T-helper 2 cell (primary cell): ENCODE measurements at places on chromosomes 6 and 20.

DNA sequence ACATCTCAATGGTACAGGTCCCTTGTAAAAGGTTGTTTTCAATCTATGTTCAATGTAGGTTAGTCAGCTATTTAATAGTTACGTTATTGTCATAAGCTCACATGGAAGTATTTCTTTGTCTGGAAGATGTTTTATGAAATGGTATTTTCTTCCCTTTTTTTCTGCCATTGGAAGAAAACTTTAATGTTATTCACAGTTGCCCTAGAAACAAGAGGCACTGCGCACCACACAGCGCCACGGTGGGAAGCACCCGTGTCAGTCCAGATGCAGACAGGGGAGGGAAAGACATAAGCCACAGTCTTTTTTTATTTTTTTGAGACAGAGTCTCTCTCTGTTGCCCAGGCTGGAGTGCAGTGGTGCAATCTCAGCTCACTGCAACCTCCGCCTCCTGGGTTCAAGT is 82.1 kb downstream of the GCNT2 start:
- no peak for DNase-seq

GRCh38 chr20:49762940-49763766 is 49.5 kb upstream of the B4GALT5 start:
- DNase-seq, result no peak

GRCh38 chr6:72640615-72640930 is 18.7 kb downstream of the KCNQ5 start:
- no peak for DNase-seq

- DNase-seq, result no peak
Observed at GRCh38 chr6:34225551-34225950, 11.1 kb upstream of the HMGA1 start.

DNA sequence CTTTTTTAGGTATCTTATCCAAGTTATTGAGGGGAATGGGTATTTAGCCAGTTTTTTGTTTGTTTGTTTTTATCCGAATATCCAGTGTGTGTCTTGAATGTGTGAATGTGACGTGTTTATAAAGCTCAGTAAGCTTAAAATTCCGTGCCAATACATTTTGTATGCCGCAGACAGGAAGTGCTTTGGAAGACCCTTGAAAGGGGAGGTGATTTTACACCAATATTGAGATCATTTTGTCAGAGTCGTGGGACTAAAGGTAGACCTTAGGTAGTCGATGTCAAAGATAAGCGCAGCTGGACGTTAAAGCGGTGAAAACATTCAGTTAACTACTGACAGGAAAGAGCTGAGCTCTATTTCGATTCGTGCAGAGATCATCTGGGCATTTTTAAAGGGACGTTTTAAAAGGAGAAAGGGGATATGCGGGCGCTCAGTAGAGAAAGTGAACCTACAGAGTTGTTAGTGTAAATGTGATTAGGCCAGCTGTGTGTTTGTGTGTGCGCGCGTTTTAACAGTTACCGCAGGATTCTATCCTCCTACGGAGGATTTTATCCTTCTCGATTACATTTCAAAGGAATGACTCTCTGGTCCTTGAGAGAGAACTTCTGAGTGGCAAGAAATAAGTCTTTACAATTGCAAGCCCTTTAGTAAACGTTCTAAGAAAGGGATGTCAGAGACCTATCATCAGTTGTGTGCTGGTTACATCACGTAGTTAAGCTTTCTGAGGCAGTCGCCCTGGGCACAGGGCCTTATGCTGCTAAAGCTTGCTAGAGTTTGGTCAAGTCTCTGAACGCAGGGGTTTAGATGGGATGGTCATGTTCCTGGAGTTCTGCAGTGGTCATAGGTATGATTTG is 625 bp upstream of the ECHDC1 start:
- DNase-seq, result peak; percentile 48

DNA sequence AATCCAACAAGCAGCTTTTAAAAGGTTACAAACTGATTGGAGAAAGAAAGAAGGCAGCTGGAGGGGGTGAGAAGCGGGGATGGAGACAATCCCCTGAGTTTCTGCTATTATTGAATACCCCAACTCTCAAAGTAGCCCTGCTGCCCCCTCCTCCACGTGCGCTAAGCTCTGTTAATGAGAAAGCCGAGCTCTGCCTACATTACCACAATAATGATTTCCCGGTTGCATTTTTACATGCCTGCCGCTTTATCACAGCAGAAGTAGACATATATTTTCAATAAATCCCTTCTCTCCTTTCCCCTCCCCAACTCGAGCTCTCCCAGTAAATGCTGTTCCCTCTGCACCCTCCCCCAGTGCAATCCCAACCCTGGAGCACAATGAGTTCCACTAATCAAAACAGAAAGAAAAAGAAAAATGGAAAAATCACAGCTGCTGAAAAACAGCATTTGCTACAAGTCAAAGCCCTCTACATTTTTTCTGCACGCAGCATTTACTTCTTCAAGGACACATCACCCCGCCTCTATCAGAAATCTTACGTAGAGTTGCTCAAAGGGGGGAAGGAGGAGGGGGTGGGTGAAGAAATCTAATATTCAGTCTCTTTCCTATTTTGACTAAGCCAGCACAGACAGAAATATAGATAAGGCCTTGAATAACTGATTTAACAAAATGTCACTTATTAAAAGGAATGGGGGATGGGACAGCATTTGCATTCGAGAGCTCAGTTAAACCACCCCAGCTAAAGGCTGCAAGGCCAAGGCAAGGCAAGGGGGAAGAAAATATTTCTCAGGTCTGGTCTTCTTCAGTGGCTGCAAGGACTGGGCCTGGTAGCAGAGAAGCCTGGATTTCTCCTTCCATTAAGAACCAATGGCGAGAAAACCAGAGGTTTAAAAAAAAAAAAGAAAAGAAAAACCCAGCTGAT is 10.7 kb downstream of the TRERF1 start:
- no peak for DNase-seq

DNA sequence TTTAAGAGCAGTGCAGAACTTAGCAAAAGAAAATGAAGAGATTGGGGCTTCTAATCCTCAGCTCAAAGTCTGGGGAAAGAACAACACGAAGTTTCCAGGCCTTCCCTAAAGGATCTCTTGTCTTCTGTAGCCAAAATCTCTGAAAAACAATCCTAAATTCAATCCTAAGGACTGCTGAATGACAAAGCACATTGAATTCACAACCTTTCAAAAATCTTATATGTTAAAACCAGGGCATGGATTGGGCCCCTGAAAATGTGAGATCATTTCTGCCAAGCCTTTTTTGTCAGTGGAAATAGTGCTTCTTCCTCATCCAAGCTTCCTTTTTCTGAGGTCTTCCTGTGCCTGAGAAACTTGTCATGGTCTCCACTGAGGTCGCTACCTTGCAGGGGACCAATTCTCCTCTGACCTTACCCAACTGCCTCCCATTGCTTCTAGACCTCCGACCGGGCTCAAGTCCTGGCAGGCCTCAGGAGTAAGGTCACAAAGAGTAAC is 126.2 kb upstream of the ARID1B start:
- DNase-seq, result no peak

- no peak for DNase-seq
Observed at GRCh38 chr20:50930139-50930975, 880 bp downstream of the ADNP start.

DNA sequence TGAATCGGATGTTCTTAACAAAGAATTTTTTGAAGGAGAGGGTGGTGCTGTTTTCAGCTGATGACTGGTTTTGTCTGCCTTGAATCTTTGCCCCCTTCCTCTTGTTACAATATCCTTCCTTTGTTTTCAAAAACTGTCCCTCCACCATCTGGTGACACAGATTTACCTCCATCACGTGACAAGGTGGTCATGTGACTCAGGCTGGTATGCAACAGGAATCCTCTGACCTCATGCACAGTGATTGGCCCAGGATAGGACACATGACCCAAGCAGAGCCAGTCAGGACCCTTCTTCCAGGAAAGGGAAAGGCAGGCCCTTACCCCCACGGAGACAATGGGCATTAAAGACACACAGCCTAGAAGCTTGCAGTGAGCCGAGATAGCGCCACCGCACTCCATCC is 84.7 kb upstream of the MC3R start:
- no peak for DNase-seq

- DNase-seq, result no peak
Observed at GRCh38 chr20:42978184-42978974, 211.3 kb downstream of the PTPRT start.

DNA sequence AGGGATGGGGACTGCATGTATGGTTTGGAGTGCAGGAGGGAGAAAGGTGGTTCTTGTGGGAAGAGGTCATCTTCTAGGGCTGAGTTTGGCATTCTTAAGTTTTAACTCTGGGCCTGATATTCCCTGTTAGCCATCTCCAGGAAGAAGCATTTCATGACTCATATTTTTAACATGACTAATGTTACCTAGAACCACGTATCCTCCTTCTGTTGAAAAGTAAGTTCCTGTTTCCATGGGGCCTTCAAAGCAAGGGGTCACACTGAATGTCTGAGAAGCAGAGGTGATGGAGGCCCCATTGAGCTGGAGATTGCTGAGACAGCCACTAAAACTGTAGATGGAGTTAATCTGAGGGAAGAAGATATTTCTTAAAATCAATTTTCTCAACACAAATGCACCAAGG is 30.2 kb downstream of the FAM229B start:
- no peak for DNase-seq

GRCh38 chr6:144335311-144335861 is 50.3 kb downstream of the UTRN start:
- no peak for DNase-seq

DNA sequence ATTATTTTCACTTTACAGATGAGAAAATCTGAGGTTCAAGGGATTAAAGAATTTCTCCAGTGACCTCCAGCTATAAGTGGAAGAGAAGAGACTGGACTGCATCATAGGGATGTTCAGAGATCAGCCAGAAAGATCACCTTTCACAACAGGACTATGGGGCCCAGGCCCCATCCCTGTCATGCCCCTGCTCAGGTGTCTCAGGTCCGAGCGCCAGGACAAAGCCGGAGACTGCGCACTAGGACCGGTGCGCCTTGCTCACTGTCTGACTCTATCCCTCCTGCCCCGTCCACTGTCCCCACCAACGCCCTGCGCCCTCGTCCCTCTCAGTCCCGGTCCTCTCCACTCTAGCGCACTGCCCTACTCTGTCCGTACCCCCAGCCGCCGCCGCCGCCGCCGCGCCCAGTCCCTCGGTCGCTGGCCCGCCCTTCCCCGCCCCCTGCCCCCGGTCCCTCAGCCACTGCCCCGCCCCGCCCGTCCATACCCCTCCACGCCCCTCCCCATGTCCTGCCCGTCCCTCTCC is 521 bp upstream of the RAD21L1 start:
- no peak for DNase-seq

GRCh38 chr6:52138284-52138683 is 47.9 kb upstream of the IL17A start:
- no peak for DNase-seq

DNA sequence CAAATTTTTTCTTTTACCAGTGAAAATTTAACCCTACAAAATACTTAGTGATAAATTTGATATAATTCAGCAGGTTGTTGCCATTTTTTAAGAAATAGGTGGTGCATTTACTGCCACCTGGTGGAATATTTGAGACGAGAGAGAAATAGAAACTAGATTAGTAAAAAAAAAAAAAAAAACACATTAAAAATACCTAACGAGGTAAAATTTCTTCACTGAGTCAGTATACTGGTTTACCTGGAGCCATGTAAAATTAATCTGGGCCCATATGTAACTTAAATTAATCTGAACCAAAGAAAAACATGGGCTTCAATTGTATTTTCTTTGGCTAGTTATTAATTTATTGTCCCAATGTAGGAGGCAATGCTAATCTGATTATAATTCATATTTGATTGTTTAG is 520.8 kb downstream of the EPM2A start:
- no peak for DNase-seq

- no peak for DNase-seq
Observed at GRCh38 chr6:1311400-1312202, at the start of gene FOXQ1. FOXQ1 (plus strand) TSS chr6:1312098; CDS start chr6:1312705, 607 bp downstream.

GRCh38 chr20:49672096-49672664 is 41.5 kb downstream of the B4GALT5 start:
- DNase-seq, result no peak

DNA sequence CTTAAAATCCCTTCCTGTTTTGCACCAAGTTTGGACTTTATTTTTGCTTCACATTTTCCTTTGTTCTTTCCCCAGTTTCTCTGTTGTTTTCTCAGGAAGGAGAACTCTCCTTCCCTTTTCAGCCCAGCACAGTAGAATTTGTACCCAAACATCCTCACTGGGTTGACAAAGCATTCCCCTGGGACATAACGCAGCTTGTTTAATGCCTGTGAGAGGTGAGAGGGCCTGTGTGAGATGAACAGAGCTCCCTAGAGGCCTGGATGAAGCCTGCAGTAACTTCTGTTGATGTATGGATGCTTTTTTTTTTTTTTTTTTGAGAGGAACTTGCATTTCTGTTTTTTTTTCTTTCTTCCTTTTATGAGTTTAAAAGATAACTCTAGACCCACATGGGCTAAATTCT is 104.9 kb upstream of the SLC22A23 start:
- no peak for DNase-seq

- no peak for DNase-seq
Observed at GRCh38 chr6:75940564-75940963, 131.9 kb downstream of the IMPG1 start.

DNA sequence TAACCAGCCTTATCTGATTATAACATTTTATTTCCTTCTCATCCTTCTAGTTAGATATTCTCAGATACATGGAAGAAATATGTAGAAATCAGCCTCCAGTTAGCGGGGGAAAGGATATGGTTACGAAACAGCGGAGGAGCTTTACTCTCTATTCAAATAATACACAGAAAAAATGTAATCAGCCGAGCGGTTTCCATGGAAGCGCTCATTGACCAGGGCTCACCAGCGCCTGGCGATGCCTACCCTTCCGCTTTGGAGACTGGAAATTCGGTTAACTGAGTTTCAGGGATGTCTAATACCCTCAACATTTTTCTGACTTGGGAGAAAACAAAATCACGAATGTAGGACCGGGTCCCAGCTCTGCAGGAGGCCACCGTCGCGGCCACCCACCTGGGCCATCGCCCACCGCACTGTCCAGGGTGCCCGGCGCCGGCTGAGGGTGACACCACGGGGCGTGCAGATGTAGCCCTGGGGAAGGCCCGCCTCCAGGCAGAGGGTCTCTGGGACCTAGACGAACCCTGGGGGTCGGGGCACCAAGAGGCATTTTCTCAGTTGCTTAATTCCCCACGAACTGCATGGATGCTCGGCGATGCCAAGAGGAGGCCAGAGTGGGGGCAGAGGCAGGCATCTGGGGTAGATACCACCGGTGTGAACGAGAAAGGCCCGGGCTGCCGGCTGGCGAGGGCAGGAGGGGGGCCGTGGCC is 1.7 kb downstream of the PRR18 start:
- DNase-seq, result no peak

- no peak for DNase-seq
Observed at GRCh38 chr6:154969796-154970195, 25.3 kb upstream of the TIAM2 start.
